GM03348 (cell line): ENCODE measurements at places on chromosomes 4 and X.

- no peak for DNase-seq
Observed at GRCh38 chrX:63664083-63664482, 120.9 kb downstream of the ARHGEF9 start.

DNA sequence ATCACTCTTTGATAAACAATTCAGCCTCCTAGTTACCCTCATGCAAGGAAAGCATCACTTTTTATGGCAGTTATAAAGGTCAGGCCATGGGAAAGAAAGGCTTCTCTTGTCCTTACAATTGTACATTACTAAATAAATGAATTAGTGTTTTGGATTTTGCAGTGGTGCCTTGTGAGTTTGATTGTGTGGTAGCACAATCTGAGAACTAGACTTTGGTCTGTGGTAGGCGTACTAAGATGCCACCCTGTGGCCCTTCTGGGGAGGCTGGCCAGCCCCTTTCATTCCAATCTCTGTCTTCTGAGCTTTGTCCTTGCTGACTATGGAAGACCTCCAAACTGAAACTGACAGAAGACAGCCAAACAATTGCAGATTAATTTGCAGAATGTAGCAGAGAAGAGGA lies 14.6 kb upstream of the HNRNPD start:
- no peak for DNase-seq

GRCh38 chr4:80266902-80267380 lies 477 bp downstream of the FGF5 start:
- peak; percentile 61 for DNase-seq

GRCh38 chr4:103400405-103400804 lies 202.3 kb upstream of the CENPE start:
- DNase-seq: no peak

GRCh38 chr4:3283916-3284315 lies 8.9 kb upstream of the RGS12 start:
- DNase-seq: no peak

GRCh38 chr4:53748328-53748772 lies 157.1 kb upstream of the LNX1 start:
- no peak for DNase-seq

- DNase-seq: no peak
Observed at GRCh38 chr4:73608689-73609594, 11.3 kb downstream of the RASSF6 start.

DNA sequence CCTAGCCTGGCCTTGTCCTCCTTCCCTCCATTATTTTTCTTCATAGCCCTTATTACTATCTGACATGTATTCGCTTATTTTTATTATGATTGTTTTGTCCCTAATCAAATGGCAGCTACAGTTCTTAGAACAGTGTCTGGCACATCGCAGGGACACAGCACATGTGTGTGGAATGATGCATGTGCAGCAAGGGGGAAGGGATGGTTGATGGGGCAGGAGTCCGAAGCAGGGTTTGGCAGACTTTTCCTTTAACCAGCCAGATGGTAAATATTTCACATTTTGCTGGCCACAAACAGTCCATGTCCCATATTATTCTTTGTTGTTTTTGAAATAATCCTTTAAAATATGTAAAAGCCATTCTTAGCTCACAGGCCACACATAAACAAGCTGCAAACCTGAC lies 128.3 kb upstream of the STIM2 start:
- no peak for DNase-seq

DNA sequence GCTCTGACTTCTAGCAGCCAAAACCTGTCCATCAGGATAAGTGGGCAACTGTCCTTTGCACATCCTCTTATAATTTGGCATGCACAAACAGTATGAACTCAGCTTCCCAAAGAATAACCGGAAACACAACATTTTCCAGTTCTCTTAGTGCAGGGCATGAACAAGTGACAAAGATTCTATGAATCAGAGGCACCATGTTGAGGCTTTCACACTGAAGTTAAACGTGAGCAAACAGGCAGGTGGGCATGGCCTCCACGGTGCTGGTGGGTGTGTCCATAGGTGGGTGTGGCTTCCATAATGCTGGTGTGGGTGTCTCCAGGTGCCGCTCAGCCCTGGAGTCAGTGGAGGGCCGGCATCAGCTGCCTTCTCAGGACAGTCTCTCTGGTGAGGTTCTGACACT lies 196.5 kb downstream of the SMIM20 start:
- DNase-seq: no peak

- DNase-seq: no peak
Observed at GRCh38 chrX:104084534-104085277, 8.7 kb upstream of the TMSB15C start.

- no peak for DNase-seq
Observed at GRCh38 chr4:82036181-82036580, 337.6 kb downstream of the HNRNPD start.

DNA sequence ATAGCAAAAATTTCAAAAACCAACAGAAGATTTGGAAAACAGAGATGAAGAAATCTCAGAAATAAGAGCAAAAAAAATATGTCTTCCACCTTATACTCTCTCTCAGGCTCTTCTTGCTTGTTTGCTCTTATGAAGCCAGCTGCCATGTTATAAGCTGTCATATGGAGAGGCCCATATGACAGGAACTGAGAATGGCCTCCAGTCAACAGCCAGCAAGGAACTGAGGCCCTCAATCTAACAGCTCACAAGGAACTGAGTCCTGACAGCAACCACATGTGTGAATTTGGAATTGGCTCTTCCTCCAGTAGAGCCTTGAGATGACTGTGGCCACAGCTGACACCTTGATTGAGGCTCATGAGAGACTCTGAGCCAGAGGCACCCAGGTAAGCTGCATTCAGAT lies 51.3 kb upstream of the MAOA start:
- DNase-seq: no peak

- DNase-seq: no peak
Observed at GRCh38 chr4:74197080-74197479, 39.2 kb downstream of the MTHFD2L start.
